ENCODE measurements at places on chromosomes 2 and 18.

DNA sequence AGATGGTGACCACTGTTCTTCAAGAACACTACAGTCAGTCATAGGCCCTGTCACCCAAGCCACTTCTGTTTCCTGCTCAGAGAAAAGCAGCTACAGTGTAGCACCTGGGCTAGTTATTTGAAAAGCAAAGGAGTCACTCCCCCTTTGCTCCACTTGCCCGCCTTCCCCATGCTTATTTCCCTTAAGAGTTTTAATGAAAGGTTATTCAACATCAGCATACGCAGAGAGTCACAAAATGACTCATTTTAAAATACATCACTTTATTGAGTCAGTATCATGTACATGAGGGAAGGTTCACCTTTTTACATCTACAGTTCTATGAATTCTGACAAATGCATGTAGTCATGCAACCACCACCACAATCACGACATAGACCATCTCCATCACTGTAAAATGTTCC lies 71.3 kb downstream of the TNFRSF11A start:
- DNase-seq, result no peak

DNA sequence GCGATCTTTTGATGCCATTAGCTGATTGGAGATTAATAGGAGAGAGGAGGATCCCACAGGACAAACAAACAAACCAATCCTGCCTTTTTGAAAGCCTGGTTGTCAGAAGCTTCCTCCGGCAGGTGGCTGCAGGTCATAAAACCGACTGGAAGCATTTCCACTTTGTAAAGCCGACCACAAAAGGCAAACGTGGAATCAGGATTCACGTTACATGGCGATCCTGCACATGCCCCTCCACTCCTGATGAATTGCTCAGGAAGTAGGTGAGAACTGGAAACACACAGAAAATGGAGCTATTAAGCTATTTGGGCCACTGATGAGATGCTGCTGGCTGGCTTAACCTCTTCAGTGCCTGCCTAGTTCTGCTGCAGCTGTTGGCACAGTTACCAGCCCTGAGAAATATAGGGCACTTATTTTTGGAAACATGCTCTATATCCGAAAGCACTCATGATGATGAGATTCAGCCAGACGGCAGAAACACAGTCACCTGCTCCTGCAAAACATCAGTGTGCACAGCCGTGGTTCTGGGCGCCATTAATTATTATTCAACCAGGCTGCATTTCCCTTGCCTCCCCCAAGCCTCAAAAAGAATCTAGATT lies 110.3 kb upstream of the ST6GAL2 start:
- no peak for DNase-seq

- no peak for DNase-seq
These were observed 20.5 kb downstream of the FRZB start for GRCh38 chr2:182845794-182846417.

- DNase-seq, result peak; percentile 61
These were observed 678.4 kb downstream of the IRS1 start for GRCh38 chr2:226121046-226121738.

- peak; percentile 37 for DNase-seq
These were observed 231.3 kb downstream of the ZRANB3 start for GRCh38 chr2:135299658-135300244.

DNA sequence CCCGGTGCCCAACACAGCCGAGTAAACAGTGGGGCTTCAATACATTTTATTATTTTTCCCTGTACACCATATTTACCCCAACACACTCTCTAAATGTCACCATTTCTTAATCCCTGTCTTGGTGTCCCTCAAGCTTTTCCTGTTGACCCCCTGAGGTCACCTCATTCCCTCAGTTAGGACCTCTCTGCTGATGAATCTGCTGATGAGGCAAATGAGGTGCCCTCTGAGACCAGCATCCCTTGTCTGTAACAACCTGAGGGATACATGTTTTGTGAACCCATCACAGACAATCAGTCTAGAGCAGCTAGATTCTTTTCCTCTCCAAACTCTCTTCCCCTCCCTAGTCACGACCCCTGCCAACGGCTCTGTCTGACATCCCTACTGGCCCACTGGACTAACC lies 127.6 kb downstream of the FSHR start:
- no peak for DNase-seq

GRCh38 chr18:46641917-46642316 lies 15.1 kb downstream of the LOXHD1 start:
- no peak for DNase-seq

- no peak for DNase-seq
These were observed 12.5 kb upstream of the TMEM185B start for GRCh38 chr2:120235681-120236080.

- no peak for DNase-seq
These were observed 212.3 kb downstream of the BCL2 start for GRCh38 chr18:63107171-63107845.

DNA sequence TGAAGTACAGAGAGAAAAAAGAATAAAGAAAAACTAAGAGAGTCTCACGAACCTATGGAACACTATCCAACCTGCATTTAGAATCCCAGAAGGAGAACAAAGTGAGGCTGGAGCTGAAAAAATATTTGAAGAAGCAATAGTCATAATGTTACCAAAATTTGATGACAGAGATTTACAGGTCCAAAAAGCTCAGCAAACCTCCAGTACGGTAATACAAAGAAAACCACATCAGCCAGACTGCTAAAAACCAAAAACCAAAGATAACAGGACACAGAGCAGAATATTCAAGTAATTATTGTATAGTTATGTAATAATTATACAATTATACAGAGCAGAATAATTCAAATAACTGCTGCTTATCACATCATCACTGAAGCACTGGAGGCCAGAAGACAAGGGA lies 23.7 kb downstream of the ATL2 start:
- no peak for DNase-seq

DNA sequence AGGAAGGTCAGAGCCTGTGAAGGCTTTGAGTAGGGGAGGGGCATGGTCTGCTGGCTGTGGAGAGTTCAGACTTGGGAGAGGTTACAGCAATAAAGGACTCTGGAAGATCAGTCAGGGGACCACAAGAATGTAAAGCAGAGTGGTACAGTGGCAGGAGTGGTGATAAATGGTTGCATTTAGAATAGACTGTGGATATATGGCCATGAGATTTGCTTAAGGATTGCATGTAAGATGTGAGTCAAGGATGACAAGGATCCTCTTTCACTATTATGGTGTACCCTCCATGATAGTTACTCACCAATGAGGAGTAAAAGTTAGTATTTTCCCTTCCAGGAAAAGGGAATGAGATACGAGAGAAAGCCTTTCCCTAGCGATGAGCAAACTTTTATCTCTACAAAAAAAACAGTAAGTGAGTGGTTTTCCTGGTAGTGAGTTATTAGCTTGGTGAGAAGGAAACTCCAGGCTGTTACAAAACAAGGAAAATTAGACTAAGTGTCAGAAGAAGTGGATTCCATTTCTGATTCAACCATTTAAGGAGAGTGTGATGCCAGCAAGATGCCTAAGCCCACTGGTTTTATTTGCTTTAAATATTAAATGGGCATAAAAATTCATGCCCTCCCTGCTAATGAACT lies 818.0 kb upstream of the ACVR2A start:
- DNase-seq, result peak; percentile 93

DNA sequence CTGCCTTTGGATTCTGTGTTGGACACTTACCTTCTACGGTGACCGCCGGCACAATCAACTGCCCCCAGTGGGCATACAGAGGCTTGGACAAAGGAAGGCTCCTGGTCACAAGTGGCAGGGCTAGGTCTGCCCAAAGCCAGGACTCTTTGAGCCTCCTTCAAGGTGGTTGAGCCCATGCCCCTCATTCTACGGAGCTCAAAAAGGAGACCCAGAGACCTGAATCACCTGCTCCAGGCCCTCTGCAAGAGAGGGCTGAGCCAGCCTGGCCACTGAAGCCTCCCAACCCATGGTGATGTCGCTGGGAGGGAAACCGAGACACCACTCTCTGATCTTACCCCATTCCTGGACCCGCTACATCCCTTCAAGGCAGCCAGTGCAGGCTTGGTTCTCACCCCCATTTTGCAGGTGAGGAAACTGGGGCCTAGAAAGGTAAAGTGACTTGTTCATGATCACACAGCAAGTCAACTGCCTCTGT lies 87.9 kb downstream of the INHBB start:
- DNase-seq, result no peak

GRCh38 chr18:13423352-13423751 lies 204.8 kb downstream of the LDLRAD4 start:
- no peak for DNase-seq

GRCh38 chr2:205673312-205673711 lies 9.0 kb upstream of the NRP2 start:
- DNase-seq, result no peak

DNA sequence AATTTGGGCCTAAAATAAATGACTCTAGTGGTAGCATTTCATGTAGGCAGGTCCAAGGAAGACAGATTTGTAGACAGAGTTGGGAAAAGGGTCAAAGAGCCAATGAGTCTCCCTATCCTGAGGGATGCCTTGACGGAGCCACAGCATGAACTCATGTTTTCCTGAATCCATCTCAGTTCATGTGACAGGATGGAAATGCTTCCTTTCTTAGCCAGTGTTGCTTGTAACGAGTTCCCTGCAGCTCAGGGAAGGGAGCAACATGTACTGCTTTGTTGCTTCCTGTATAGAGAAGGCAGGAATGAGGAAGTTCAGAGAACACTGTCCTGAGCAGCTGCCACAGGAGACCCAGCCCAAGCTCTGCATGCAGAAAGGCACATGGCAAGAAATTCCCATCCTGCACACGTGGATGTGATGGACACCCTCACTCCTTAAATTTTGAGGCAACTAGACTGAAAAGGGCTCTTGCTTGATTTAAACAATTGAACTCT lies 27.9 kb downstream of the TMEM17 start:
- peak; percentile 31 for DNase-seq

DNA sequence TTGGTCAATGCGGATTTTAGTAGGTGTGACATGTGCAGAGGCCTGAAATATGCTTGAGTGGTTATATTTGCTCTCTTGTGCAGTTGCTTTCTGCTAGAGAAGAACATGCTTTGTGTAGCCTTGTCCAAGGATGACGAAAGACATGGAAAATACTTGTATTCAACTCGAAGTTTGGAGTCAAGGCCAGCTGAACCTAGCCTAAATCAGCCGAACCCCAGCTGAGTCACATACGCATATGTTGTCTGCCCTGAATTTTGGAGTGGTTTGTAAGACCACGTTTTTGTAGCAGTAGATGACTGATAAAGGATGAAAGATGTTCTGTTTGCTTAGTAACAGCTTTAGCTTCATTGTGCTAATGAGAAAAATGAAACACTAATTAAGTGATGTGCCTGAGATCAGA lies 22.5 kb upstream of the SPAG16 start:
- no peak for DNase-seq

DNA sequence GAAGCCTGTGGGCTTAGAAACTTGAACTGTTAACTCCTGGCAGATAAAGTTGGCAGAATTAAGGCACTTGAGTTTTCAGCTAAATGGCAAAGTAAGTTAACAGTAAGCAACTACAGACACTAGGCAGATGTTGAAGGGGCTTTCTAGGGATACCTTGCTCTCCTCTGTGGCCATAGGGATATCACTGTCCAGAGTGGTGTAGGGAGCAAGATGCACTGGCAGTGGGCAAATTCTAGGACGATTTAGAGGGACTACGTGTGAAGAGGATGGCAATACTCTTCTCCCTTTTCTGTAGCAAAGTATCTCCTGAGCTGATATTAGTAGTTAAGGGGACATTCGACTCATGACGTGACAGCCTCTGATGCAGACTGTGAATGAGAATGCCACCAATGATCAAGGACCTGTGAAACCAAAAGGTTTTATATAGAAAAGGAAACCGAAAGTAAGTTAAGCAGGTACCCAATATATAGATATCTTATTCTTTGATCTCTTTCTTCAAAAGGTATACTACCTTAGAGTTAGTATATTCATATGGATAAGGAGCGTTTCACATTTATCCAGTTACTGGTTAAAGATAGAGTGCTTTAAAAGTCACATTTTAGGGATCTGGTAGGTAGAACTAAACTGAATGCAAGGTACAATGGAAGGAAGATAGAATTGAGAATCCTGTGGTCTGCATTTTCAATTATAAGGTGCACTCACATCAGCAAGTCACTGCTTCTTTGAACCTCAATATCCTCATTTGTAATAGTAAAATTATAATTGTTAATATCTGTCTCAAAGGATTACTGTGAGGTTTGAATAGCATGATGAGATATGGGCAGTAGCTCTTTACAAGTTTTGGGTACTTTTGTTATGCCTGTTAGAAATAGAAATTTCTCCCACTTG lies 106.4 kb downstream of the KCNH7 start:
- no peak for DNase-seq

- no peak for DNase-seq
These were observed 53.8 kb downstream of the PRKCE start for GRCh38 chr2:45705233-45705632.

- DNase-seq, result no peak
These were observed 441.0 kb upstream of the MAP2 start for GRCh38 chr2:208982831-208983230.

- DNase-seq, result no peak
These were observed 155.5 kb upstream of the ACVR2A start for GRCh38 chr2:147689220-147689909.

GRCh38 chr2:218047536-218048225 lies 21.4 kb upstream of the RUFY4 start:
- DNase-seq, result no peak

DNA sequence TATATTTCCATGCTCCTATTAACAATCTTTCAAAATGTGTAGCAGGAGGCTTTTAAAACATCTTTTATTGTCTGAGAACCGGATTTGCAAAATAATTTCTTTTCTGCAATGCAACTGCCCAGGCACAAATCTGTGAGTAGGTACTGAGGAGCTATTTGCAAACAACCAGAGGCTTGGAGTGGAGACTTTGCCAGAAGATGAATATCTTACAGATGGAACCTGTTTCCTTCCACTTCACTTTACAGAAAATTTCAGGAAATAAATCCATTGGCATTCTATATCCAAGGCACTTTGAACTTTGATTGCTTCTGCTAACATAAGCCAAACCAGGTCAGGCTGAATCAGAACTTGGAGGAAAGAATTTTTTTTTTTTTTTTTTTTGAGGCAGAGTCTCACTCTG lies 237.4 kb upstream of the REV1 start:
- no peak for DNase-seq

DNA sequence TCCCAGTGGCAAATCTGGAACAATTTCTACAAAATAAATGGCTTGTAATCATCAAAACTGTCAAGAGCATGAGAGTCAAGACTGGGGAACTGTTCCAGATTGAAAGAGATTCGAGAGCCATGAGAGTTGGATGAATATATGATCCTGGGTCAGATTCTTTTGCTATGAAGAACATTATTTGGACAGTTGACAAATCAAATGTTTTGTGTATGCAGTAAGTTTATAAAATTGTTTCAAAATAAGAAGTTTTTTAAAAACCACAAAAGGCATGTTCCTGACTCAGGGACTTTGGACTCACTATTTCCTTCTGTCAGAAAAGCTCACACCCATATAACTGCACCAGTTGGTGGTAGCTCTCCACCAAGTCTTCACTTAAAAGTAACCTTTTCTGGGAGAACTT lies 38.5 kb downstream of the ROCK2 start:
- peak; percentile 85 for DNase-seq

DNA sequence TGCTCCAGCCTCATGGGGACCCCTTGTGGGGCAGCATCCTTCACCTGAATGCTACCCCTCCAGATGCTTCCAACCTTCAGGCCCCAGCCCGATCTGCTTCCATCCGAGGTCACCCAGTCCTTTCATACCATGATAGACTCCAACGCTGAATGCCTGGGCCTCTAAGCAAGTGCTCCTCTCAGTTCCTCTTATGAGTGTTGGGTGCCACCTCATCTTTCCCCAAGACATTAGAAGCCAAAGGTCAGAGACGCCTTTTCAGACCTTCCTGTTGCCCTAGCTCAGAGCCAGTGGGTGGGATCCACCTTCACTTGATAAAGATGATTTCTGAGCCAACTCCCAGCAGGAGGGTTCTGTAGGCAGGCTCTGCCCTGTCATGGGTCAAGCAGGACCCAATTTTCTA lies 174.5 kb upstream of the MGAT5 start:
- no peak for DNase-seq

Measured in fibroblast of skin of abdomen (primary cell).